ENCODE measurements at places on chromosomes 7 and 10.

DNA sequence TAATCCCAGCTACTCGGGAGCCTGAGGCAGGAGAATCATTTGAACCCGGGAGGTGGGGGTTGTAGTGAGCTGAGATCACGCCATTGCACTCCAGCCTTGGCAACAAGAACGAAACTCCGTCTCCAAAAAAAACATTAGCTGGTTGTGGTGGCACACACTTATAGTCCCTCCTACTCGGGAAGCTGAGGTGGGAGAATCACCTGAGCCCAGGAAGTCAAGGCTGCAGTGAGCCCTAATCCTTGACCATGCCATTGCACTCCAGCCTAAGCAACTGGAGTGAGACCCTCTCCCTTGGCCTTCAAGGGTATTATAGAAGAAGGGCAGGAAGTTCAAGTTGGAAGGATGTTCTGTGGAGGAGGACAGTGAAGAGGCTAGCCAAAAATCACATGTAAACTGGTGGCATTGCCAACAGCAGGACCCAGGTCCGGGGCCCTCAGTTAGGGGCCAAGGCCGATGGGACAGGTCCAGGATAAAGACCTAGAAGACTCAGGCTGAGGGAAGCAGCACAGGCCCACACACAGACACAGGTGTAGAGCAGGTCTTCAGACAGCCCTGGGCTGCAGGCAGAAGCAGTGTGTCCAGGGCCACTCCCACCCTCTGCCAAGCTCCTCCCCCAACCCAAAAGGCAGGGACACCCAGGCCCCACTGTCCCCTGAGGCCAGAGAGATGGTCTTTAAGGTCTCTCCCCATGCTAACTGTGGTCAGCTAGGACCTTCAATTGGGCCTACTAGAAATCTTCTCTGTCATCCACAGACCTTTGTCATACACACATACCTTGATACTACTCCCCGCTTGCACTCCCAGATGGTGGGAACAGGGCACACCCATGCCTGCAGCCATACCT, 8.4 kb upstream of the SAMD8 start:
- no peak for DNase-seq

DNA sequence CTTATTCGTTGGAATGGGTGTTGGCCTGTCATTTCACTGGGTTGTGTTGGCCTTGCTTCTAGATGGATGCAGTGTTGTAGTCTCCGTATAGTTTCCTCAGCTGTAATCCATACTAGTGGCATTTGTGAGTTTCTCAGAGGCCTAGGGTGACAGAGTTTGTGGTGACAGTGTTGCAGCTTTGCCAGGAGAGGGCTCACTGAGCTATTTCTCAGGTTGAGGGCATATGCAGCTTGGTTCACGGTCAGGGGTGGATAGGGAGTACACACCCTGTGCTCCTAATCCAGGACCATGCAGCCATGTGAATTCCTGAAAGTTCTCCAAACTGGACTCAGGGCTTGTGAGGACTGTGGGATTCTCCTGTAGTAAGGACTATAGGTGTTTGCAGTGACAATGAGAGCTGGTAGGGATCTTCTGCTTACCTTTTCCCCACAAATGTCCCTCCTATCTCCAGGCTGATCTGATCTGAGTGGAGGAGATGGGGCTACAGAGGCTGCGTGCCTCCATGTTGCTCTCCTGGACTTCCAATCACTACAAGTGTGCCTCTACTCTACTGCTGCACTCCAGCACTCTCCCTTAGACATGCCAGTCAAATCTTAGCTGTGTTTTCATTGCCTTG, 229.0 kb downstream of the STK31 start:
- DNase-seq, result no peak

GRCh38 chr7:136030330-136030729, 53.2 kb upstream of the MTPN start:
- no peak for DNase-seq

- DNase-seq, result no peak
Measured at GRCh38 chr7:130047831-130048230, 3.3 kb downstream of the ZC3HC1 start.

DNA sequence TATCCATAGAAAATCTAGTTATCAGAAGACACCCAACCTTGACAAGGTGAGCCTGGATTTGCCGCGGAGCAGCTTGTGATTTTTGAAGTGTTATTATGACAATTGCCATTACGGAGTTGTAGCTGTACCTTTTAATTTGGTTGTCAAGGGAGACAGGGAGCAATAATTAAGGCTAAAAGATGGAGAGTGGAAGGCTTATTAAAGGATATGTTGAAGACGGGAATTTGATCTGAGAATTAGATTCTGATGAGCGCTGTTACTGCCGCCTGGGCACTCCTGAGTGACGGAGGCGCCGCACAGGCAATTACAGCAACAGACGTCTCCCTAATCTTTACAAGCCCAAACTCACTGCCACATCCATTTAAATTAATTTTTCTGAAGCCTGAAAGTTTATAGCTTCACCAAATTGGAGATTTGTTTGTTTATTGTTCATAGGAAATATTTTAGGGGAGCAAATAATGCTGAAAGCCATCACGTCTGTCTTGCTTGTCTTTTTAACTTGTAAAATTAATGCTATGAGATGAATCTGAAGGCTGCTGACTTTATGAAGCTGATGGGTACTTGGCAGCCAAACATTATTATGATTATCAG, 475.0 kb upstream of the ADARB2 start:
- no peak for DNase-seq

- DNase-seq, result no peak
Measured at GRCh38 chr7:141039376-141039775, 24.6 kb upstream of the MRPS33 start.

DNA sequence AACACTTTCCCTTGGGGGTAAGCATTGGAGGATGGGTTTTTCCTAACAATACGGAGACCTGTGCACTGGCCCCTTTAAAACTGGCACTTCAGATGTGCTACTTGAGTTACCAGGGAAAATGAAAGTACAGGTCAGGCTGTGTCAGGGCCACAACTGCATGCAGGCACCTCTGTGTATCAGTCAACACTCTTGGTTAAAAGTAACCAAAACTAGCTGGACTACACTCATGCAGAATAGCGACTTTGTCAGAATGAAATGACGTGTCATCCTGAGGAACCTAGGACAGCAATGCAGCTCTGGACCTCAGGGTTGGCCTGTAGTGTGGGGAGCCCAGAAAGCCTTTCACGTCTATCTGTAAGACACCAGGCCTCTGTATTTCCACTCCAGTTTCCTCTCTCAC, 33.8 kb upstream of the SMKR1 start:
- DNase-seq, result no peak

- peak; percentile 3 for DNase-seq
Measured at GRCh38 chr7:124566583-124566982, 199.0 kb downstream of the GPR37 start.

- no peak for DNase-seq
Measured at GRCh38 chr7:134891262-134891695, 95.0 kb upstream of the AGBL3 start.

- DNase-seq, result no peak
Measured at GRCh38 chr7:131482800-131483199, 73.6 kb downstream of the PODXL start.

GRCh38 chr10:65993451-65993850, 932.4 kb upstream of the LRRTM3 start:
- DNase-seq, result no peak

- no peak for DNase-seq
Measured at GRCh38 chr10:79241990-79242619, 105.2 kb upstream of the PPIF start.

- no peak for DNase-seq
Measured at GRCh38 chr10:78178940-78179339, 145.3 kb downstream of the RPS24 start.

DNA sequence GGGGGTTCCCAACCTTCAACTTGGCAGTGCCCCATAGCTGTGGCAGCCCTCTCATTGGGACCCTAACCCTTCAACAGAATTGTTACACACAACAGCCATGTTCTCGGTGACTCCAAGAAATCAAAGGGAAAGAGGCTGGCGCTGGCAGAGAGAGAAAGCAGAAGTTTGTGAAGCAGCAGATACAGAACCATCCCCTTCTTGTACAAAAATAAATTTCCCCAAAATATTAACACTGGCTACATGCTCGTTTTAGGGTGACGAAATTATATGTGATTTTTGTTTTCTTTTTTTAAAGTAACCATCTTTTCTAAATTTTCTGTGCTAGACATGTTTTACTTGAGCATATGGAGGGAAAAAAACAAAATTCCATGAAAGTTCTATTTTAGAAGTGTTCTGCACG, 45.2 kb upstream of the SAMD8 start:
- no peak for DNase-seq

- no peak for DNase-seq
Measured at GRCh38 chr7:119963654-119964053, 309.3 kb upstream of the KCND2 start.

DNA sequence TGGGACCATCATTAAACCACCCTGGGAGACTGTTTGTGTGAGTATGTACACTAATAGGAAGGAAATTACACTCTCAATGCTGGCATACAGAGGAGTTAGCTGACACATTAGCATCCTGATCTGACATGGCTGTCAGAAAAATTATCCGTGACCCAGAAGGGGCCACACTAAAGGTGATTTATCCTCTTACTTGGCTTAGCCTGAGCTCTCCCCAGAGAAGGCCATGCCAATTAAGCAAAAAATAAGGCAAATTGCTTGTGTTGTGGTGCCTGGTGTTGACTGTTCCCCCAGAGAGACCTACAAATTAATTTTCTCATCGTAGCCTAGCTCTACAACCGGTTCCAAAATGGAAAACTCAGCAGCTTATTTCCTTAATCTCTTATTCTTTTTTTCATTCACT, 992.3 kb downstream of the KCNMA1 start:
- no peak for DNase-seq

- peak; percentile 87 for DNase-seq
Measured at GRCh38 chr7:40298421-40298820, 163.6 kb downstream of the SUGCT start.

GRCh38 chr10:62046522-62047227, 145.2 kb downstream of the ARID5B start:
- no peak for DNase-seq

- DNase-seq, result peak; percentile 98
Measured at GRCh38 chr7:102875700-102876295, 37.0 kb upstream of the LRRC17 start.

GRCh38 chr10:4315551-4315950, 510.5 kb upstream of the AKR1E2 start:
- no peak for DNase-seq

- no peak for DNase-seq
Measured at GRCh38 chr10:1047937-1048336, 982 bp downstream of the IDI1 start.

DNA sequence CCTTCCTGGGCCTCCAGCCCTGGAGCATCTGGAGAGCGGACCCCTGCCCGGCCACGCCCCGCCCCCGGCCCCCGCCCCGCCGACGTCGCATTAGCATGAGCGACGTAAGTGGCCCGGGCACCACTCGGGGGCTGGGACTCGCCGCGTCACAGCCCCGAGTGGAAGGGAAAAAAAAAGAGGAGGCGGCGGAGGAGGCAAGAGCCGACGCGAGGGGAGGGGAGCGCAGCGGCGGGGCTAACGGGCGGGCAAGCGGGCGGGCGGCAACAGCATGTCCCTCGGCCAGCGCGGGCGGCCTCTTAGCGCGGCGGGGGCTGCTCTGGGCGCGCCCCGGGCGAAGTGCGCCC, at the start of gene SLC18A3:
TSS of gene SLC18A3 (plus strand) at position 197 of the 344 bp plus-strand sequence. CDS start 431 bp downstream, outside the sequence.
- no peak for DNase-seq

DNA sequence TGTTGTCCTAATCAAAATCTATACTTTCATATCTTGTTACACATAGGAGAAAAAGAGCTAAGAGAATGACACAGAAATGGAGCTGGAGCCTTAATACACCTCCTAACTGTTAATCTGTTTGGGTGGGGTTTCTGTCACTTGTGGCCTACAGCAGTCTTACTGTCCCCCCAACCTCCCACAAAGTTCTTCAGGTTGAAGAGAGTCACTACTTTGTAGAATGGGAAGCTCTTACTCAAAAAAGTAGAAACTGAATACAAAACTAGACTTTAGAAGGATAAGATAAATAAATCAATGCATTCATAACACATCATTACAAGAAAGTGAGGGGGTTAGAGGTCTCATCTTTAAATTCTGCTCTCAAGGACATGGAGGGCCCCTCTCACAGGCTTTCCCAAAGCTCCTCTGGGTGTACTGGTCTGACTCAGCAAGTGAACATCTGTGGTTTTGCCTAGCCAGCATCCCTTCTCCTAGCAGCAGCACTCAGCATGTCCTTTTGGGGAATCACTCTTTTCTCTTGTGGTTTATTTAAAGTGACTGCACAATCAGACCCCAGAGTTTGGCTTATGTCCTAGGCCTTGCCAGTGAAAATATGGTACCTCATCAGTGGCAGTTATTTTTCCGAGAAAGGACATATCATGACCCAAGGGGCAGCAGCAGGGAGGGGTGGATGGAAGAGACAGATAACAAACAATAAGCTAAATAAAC, 2.0 kb upstream of the BLVRA start:
- peak; percentile 44 for DNase-seq

DNA sequence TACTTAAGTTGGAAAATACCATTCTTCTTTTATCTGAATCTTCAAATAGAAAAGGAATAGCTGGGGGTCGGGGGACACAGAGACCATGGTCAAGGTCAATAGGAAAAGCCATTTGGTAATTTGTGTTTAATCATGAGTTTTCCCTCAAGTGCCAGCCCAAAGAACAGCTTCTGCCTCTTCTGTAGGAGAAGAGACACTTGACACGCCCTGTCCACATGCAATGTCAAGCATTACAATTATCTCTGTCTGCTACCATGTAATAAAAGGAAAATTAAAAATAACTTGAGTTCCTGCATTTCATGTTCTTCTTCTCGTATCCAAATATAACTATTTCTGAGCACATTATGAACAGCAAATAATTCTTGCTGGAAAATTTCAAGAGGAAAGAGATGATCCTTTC, 241.7 kb downstream of the IPMK start:
- no peak for DNase-seq

DNA sequence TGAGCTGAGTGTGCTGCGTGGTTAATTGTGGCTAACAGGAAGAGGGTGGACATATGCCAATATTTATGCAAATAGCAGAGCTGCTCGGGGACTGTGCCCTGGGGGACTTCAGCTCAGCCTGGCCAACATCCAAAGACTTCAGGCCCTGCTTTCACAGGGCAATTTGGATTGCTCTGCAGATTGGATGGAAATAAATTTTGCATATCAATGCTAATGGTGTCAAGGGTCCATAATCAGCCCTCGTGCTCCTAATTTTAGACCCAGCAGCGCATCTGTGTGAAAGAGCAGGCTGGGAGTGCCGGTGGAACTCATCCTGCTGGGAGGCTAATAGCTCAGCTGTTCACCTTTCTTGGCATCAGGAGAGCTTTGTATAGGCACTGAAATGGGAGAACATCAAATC, 270.1 kb downstream of the TCERG1L start:
- no peak for DNase-seq

DNA sequence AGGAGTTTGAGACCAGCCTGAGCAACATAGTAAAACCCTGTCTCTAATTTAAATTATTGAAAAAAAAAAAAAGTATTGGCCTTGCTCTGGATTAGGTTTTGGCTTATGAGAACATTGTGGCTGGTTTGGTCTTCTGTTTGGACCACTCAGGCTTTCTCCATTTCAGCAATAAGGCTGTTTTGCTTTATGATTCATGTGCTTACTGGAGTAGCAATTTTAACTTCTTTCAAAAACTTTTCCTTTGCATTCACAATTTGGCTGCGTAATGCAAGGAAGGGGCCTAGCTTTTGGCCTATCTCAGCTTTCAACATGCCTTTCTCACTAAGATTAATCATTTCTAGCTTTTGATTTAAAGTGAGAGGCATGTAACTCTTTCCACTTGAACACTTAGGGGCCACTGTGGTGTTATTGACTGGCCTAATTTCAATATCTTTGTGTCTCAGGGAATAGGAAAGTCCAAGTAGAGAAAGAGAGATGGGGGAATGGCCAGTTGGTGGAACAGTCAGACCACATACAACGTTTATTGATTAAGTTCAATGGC, 38.0 kb upstream of the SRPK2 start:
- no peak for DNase-seq

Measured in AG04449 (cell line).